Left hindlimb (tissue), 1 donor: ENCODE measurements at places on chromosomes 4 and X.
A peak's percentile ranks its signal among the peaks of the same experiment; 100 is the strongest.

DNA sequence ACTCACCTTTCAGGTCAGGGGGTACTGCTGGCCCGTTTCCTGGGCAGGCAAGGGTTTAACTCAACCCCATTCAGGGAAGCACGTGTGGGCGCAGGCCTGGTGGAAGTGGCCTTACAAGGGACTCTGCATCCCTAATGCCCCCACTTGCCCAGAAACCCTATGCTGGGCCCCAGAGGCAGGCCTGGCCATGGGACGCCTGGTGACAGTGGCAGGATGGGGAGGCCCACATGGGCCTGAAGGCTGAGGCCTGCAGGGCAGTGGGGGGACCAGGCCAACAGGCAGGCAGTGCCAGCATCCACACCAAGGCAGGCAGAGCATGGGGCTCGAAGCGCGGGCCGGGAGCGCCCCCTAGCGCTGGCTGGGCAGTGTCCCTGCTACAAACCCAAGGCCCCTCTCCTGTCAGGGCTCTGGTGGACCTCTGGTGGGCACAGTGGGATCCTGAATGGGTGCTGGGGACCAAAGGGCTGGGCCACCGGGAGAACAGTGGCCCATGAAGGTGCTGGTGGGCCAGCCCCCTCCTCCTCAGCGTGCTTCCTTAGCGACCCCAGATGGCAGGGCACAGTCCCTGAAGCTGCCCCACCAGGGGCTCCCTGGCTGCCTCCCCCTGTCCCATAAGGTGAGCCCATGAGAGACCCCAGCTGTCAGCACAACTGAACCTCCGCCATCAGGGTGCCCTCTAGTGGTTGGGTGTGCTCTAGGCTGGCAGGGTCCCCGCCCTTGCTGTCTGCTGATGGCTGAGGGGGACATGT is 16.8 kb downstream of the FGFR3 start:
- DNase-seq = peak; percentile 84

GRCh38 chrX:43589735-43590134 is 66.4 kb upstream of the MAOA start:
- DNase-seq = no peak

DNA sequence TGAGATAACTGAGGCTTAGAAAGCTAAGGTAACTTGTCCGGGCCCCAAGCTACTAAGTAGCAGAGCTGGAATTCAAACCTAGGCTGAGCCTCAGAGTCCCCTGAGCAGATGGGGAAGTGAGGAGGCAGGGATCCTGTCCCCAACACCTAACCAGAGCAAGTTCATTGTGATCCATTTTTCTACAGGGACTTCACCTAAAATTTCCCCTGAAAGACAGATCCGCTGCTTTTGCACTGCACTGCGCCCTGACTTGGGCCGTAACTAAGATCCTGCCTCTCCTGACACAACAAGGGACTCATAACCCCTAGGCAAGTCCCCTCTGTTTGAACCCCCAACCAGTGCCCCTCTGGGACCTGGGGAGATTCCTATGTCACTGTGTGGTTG is 25.6 kb upstream of the MTM1 start:
- DNase-seq = no peak

DNA sequence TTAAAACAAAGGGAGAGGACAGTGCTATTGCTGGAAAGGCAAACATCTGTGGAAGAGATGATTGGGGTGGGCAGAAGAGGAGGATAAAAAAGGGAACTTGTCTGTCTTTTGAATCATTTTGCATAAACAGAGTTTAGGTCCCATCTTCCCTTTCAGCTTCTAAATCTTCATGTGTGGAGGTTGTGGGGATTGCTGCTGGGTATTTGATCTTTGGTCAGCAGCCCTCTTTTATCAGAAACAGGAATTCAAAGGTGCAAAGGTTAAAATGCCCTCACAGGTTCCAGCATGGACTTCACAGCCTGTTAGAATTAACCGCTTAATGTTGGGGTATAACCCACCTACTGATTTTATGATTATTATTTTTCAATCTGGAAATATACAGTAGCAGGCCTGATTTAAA is 39.5 kb upstream of the TMEM154 start:
- DNase-seq = no peak

GRCh38 chr4:186770481-186771175 is 47.0 kb upstream of the FAT1 start:
- no peak for DNase-seq

GRCh38 chrX:11386001-11386523 is 92.8 kb downstream of the AMELX start:
- no peak for DNase-seq

DNA sequence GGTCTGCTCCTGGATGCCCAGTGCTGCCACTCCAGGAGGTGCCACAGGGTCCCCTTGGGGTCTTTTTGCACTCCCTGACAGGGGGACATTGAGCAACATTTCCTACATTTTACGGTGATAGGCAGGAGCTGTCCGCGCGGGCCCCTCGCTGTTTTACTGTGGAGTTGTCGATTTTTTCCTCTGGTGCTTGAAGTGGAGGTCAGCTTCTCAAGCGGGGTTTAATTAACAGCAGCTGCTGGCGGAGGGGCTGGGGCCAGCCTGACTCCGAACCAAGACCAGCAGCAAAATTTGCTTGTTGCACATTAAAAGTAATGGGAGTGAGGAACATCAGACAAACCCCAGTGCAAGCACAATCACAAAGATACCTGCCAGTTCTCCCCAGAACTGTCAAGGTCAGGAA is 13.2 kb upstream of the SH3TC1 start:
- DNase-seq = no peak

DNA sequence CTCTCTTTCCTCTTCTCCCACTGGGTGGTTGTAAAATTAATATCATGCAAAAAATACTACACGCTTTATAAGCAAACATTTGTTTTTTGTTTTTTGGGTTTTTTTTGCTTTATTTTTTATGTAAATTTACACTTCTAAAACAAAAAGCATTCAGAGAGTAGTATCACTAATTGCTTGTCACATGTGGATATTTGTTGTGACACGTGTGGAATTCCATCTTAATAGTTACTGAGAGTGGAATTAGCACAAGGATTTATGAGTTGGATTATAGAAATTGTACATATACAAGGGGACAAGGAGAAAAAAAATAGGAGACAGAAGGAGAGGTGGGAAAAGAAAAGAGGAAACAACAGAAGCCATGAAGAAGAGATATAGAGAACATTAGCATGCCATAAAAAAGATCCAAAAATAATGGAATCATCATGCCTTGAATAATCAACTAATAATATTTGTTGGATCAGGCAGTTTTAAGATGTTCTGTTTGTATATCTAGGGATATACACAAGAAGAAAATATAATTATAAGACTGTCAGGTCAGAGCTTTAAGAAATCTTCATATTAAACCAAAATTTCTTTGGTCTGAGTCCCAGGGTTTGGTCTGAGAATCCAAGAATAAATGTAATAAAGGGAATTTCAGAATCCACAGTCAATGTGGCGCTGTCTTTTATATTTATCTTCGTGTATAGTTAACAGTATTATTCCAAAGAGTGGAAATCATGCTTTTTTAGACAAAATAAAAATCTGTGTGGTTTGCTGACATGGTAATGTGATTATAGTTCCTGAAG is 98.5 kb upstream of the INTU start:
- DNase-seq = no peak

DNA sequence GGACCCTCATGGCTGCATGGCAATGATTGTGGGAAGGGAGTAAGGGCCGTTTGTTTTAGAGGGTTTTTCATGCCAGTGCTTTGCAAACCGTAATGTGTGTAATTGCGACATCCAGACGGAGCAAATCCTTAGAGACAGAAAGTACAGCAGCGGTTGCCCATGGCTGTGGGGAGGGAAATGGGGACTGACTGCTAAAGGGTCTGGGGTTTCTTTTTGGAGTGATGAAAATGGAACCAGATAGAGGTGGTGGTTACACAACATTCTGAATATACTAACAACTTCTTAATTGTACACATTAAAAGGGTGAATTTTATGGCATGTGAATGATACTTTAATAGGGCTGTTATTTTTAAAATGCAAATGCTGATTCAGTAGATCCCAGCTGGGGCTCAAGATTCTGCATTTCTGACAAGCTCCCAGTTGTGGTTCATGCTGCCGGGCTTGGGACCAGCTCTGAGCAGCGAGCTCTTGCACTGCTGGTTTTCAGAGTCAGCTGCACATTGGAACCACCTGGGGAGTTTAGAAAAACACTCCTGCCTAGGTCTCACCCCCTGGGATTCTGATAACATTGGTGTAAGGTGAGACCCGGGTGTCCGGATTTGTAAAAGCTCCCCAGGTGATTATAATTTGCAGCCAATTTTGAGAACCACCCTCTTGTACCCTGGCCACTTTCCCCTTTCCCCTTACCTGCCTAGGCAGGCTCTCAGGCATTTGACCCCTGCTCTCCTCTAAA is 47.7 kb downstream of the PRPS1 start:
- no peak for DNase-seq
